ENCODE measurements at places on chromosomes 16 and 17. TPM values are rescaled to one million over a fixed set of nuclear protein-coding genes. Genes with fewer than 3 reads are reported as not detected.

Gene ZFP3
- 3.9 TPM for polyA plus RNA-seq

Gene METRN
- 42.9 TPM for polyA plus RNA-seq

Gene GP2
- polyA plus RNA-seq, result 0.95 TPM

Gene PRAC2
- 1.7 TPM for polyA plus RNA-seq

Gene GPR139
- polyA plus RNA-seq, result not detected

Gene ASGR1
- 1.6 TPM for polyA plus RNA-seq

DNA sequence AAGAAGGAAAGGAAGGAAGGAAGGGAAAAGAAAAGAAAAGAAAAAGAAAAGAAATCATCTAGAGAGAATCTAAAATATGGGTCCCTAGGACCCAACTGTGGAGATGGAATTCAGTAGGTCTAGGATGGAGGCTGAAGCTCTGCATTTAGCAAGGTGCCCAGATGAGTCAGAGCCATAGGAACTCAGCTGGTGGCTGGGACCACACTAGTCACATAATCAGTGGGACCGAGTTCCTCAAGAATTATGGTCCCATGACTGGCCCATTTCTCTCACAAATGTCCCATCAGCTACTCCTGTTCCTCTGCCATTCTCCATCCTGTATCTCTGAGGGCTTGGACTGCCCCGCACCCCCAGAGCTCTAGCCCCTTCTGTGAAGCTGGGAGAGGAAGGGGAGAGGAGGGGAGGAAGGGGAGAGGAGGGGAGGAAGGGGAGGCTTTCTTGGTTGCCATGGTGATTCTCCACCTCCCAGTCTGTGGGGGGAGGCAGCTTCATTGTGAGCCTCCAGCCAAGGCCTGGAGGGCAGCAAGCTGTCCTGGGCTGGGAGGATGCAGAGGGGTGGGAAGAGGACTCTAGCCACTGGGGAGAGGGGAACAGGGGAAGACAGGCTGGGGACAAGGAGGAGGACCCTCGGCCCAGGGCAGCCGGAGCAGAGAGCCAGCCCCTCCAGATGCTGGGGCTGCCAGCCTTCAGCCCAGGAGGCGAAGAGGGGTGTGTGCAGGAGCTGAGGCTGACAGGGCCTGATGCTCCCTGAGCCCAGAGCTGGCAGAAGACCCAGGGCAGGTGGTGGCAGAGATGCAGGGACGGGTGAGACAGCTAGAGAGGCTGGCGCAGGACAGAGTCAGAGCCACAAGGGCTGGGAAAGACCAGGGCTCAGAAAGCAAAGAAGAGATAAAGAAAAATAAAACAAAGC lies 37.8 kb upstream of the LHX1 start:
- no peak for DNase-seq

GRCh38 chr17:8829036-8829941 lies 30.1 kb upstream of the MFSD6L start:
- no peak for DNase-seq

DNA sequence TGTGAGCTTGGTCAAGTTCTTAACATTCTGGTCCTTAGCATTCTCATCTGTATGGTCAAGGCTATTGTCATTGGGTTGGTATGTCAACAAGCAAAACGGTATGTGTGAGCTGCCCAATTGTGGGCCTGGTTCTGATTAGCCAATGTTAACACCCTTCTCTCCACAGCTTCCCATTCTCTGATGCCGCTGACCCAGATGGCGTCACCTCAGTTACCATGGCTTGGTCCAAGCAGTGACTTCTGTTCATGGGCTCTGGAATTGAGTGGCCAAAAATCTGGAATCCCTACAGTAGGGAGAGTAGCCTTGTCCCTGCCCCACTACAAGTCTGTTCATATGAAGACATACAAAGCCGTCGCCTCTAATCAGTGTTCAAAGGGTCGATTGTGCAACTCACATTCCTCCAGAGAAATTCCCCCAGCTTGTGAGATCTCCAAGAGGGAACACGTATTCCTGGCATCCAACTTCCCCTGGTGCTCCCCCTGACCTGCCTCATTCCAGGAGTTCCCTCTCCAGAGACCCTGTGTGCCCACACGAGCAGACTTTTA lies 15.8 kb downstream of the TMEM98 start:
- no peak for DNase-seq

DNA sequence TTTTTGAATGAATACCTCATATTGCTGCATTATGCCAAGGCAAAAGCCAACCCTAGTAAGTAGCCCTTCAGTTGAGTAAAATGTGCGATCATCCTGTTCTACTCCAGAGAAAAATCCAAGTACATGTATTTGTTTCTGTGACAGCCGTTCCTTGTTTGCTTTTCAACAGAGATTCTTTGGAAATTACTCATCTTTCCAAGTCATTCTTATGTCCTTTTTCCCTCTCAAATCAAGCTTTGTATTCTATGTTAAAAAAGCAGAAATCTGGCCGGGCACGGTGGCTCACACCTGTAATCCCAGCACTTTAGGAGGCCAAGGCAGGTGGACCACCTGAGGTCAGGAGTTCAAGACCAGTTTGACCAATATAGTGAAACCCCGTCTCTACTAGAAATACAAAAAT lies 112.9 kb upstream of the HAS3 start:
- no peak for DNase-seq

GRCh38 chr17:17500999-17501605 lies 4.9 kb upstream of the RASD1 start:
- DNase-seq, result no peak

GRCh38 chr17:633133-633532 lies 81.5 kb downstream of the VPS53 start:
- no peak for DNase-seq

DNA sequence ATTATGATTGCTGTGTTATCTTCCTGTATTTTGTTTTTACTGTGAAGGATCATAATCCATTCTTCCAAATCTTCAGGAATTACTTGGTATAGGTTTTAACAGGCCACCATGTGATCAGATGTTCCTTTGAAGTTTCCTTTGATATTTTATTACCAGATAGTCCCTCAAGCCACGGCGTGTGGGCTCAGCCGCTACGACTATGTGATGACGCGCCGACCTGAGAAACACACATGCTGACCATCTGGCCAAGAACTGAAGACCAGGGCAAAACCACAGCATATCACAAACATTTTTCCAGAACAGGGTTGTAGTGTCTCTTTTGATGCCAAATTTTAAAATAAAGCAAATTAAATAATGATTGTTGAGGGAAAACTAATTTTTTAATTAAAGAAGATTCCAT lies 47.3 kb downstream of the ZCCHC14 start:
- no peak for DNase-seq

GRCh38 chr16:83110269-83110668 lies 483.5 kb downstream of the CDH13 start:
- no peak for DNase-seq

DNA sequence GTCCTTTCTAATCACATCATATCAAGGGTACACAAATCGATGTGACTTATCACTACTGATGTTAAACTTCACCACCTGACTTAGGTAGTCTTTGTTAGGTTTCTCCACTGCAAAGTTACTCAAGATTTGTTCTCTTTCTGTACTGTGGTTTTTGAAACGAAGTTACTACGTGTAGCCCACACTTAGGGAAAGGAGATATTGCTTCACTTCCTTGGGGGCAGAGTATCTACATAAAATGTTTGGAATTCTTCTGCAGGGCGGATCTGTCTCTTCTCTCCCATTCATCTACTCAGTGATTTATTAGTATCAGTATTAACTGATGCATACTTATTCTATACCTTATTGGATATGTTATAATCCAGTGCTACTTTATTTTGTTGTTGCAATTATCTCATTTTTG lies 403.6 kb upstream of the MON1B start:
- DNase-seq, result no peak

DNA sequence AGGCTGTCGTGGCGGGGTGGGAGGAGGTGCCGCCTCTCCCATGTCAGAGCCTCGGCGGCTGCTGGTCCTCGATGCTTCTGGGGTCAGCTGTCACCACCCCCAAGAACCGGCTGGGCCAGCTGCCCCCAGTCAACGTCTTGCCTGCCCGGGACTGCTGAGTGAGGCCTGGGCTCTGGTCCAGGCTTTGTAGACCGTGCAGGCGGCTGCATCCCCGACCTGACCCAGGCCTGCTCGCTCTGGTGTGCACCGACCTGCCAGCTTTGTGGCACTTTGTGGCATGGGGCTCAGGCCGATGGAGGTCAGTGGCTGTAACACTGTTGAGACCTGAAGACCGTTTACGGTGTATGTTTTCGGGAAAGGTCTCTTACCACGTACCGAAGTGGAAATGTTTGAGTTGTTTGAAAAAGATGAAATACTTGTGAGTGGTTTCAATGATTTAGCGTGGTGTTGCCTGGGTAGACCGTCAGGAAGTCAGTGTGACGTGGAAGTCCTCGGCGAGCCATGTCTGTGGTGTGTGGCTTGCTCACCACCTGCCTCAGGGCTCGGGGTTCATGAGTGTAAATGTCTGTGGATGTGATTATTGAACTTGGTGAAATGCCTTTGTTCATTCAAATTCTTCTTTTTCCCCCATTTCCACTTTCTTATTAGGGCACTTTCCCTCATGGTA lies 53.2 kb upstream of the ZNF750 start:
- no peak for DNase-seq

- DNase-seq, result no peak
These were observed 1.3 kb downstream of the FUS start for GRCh38 chr16:31181102-31181830.

GRCh38 chr17:20982589-20983358 lies 60.0 kb downstream of the USP22 start:
- DNase-seq, result no peak

DNA sequence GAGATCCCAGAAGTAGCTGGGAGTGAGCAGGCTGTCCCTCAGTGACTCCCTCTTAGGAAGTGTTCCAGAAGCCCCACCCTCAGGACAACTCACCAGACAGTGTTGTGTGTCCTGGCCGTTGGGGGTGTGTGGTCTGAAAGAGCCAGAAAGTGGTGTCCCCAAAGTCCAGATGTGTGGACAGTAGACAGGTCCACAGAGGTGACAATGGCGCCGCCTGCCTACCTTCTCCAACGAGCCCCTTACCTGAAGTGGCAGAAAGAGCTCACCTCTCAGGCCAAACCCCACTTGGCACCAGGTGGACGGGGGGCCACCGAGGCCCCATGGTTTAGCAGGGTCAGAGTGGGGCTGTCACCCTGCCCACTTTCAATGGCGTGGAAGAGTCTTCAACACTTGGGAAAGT lies 19.9 kb downstream of the C17orf100 start:
- no peak for DNase-seq

DNA sequence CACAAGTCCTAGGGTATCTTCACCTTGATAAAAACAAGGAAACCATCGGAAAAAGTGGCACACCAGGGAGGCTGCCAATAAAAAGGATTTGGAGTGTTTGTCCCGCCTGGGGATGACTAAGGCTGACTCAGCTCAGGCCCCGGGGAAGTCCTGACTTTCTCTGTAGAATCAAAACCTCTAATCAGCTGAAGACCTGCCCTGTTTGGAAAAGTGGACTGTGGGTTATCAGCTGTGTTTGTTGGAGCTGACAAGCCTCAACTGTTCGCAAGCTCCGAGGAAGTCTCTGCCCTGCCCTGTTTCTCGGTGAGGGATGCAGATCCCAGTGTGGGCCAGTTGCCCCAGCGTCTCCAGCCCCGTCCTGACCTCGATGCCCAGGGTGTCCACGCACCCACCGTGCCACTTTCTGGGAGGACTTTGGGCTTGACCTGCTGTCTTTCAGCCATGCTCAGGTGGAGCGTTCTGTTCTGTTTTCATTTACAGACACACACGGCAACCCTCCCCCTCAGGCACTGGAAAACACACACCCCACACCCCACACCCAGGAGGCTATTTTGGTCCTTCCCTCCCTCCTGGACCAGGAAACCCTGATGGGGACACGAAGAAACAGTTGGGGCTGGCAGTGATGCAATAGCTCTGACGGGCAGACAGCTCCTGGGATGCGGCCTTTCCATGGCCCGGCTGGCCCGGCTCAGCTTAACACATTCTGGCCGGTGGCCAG lies 27.6 kb upstream of the PITPNA start:
- no peak for DNase-seq

Data from urinary bladder (tissue), 4 donors.